ENCODE measurements at places on chromosomes 11 and 22. TPM values are rescaled to one million over a fixed set of nuclear protein-coding genes. Genes with fewer than 3 reads are reported as not detected.

DNA sequence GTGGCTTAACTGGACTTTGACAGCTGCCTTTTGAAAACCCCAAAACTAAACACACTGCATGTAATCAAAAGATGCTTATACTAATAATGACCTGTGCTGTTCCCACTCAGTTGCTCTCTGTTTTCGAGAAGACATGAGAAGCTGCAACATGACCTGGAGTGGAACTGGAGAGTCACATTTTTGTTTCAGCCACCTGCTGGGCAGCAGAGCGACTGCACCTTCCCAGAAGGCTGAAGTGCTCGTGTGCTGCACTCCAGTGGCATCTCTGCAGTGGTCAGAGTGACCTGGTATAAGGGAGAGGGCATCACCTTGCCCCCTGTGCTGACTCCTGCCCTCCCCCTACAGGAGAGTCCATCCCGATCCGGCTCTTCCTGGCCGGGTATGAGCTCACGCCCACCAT lies 8.6 kb downstream of the THYN1 start:
- no peak for DNase-seq

- no peak for DNase-seq
These were observed 32.4 kb upstream of the PDGFB start for GRCh38 chr22:39277142-39277607.

DNA sequence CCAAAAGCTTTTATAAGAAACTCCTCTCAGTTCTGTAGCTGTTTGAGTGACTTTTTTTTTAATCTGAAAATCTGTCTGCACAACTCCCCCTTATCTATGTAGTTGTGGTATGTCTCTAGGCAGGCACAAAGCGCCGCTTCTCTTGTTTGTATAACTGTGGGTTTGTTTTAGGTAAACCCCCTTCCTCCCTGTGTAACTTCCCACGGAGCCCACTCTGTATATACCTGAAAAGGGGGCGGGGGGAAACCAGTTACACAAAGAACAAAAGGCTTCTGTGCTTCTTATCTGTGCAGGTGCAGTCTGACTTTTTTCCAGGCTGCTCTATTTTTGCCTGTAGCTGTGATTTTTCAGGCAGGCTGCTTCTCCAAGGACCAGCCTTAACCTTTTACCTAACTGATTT lies 13.2 kb downstream of the OR10AG1 start:
- DNase-seq = no peak

Gene H19
- total RNA-seq = 0.69 TPM

GRCh38 chr11:91435694-91436395 lies 788.8 kb upstream of the FAT3 start:
- no peak for DNase-seq

Gene RPS3
- 1,693 TPM for total RNA-seq

GRCh38 chr11:17383461-17383860 lies 5.0 kb downstream of the KCNJ11 start:
- no peak for DNase-seq

DNA sequence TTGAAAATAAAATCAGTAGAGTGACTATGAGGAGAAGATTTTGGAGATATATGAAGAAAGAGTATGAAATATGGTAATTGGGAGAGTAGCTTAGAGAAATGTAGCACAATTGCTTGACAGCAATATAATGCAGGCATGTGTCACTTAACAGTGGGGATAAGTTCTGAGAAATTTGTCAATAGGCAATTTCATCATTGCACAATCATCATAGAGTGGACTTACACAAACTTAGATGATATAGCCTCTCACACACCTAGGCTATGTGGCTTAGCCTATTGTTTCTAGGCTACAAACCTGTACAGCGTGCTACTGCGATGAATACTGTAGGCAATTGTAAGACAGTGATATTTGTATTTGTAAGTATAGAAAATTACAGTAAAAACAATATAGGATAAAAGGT lies 573.6 kb downstream of the JRKL start:
- no peak for DNase-seq

Gene NAALADL1
- total RNA-seq = not detected

DNA sequence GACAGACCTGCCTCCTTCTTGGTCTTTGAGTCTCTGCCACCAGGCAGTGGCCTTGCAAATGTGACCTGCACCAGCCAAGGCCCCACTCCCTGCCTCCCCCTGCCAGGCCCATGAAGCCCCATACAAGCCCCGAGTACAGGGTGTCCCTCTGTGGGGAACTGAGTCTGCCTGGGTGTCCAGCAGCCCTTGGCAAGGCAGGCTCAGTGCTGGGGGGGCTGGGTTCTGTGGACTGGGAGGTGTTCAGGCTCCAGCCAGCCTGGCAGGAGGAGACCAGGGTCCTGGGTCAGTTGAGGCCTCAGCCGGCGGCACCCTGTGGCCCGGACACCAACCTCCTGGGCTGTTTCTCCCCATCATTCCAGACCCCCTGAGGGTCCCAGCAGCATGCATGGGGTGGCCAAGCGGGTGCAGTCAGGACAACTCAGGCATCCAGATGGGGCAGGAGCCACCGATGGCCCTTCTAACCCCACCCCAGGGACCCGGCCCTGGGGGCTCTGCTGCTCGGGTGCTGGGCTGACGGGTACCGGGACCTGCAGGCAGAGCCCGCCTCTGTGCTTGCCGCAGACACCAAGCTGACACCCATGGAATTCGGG lies 5.7 kb downstream of the MUC5AC start:
- no peak for DNase-seq

GRCh38 chr11:99197477-99197876 lies 176.7 kb downstream of the CNTN5 start:
- DNase-seq = no peak

GRCh38 chr11:45098929-45099328 lies 47.5 kb upstream of the PRDM11 start:
- DNase-seq = no peak

DNA sequence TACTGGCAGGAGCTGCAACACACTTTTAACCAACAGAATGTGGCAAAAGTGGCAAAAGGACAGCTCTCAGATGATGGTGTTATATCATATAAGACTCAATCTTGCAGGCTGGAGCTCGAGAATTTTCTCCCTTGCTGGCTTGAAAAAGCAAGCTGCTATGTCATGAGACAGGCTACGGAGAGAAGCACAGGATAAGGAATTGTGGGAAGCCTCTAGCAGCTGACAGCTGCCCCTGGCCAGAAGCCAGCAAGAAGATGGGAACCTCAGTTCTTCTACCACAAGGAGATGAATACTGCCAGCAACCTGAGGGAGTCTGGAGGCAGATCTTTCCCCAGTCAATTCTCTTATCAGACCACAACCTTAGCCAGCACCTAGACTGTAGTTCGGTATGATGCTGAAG lies 24.6 kb downstream of the FXYD6 start:
- DNase-seq = no peak

- DNase-seq = no peak
These were observed 82.4 kb downstream of the DGCR2 start for GRCh38 chr22:19039796-19040280.

DNA sequence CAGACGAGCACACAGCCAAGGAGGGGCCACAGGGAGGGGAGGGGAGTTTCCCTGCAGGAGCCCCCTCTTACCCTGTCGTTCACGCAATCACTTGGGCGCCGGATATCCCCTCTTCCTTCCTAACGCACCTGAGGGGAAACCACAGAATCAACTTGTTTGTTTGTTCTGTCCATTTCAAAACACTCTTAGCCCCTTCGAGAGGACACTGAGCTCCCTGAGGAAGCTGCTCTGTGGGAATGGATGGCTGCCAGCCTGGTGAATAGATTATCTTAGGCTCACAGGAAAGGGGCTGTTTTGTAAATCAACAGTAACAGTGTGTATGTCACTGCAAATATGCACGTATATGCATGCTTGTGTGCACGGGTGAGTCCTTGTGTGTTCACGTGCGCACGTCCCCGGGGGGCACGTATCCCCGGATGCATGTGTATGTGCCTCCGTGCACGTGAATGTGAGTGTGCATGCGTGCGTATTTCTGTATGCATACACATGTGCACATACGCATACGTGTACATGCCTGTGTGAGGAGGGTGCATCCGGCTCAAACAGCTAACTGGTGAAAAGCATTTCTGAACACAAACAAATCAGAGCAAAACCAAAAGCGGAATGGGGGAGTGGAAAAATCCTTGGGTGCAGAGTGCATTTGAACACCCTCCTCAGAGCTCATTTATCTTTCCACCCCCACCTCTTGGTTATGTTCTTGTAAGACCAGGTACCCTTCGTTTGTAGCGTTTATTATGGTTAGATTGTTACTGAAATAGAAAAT lies 7.2 kb downstream of the ARSA start:
- no peak for DNase-seq

GRCh38 chr22:48054596-48054995 lies 1292.1 kb downstream of the TBC1D22A start:
- DNase-seq = no peak

- no peak for DNase-seq
These were observed 68.9 kb downstream of the C22orf31 start for GRCh38 chr22:28992565-28993356.

Gene CECR2
- not detected for total RNA-seq

DNA sequence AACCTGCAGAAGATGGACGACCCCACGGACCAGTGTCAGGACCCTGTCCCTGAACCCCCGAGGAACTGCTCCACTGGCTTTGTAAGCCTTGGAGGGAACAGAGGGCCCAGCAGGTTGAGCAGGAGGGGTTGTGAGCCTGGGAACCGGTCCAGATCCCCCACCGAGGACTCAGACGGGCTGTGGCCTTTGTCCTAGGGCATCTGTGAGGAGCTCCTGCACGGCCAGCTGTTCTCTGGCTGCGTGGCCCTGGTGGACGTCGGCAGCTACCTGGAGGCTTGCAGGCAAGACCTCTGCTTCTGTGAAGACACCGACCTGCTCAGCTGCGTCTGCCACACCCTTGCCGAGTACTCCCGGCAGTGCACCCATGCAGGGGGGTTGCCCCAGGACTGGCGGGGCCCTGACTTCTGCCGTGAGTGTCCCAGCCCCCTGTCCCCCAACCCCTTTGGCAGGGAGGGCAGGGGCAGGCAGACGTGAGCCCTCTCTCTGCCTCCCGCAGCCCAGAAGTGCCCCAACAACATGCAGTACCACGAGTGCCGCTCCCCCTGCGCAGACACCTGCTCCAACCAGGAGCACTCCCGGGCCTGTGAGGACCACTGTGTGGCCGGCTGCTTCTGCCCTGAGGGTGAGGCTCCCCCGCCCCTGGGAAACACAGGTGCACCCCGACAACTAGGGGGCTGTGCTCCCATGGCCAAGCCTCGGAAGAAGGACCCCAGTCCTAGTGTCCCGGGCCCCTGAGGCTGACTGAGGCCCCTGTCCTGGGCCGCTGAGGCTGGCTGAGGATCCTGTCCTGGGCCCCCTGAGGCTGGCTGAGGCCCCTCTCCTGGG lies 6.4 kb downstream of the MUC5AC start:
- no peak for DNase-seq

DNA sequence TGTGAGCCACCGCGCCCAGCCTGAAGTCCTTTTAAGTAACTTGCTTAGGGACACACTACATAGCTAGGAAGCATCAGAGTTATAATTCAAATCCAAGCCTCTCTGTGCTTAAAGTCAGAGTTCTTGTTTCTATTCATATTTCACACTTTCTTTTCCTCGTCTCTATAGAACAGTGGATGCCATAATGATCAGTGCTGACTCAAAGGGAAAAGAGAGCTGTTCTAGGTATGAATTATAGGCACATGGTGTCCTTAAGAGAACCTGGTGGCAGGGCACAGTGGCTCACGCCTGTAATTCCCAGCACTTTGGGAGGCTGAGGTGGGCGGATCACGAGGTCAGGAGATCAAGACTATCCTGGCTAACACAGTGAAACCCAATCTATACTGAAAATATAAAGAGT lies 400.2 kb upstream of the DDI1 start:
- no peak for DNase-seq

DNA sequence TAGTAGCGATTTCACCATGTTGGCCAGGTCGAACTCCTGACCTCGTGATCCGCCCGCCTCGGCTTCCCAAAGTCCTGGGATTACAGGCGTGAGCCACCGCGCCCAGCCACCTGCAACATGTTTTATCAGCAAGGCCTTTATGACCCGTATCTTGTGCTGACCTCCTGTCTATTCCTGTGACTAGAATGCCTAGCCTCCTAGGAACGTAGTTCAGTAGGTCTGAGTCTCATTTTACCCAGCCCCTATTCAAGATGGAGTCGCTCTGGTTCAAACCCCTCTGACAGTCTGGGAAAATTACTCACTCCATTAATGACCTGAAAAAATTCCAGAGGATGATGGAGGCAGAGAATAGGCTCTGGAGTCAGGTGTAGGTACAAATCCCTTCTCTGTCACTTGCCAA lies 30.0 kb upstream of the CXCR5 start:
- DNase-seq = no peak

DNA sequence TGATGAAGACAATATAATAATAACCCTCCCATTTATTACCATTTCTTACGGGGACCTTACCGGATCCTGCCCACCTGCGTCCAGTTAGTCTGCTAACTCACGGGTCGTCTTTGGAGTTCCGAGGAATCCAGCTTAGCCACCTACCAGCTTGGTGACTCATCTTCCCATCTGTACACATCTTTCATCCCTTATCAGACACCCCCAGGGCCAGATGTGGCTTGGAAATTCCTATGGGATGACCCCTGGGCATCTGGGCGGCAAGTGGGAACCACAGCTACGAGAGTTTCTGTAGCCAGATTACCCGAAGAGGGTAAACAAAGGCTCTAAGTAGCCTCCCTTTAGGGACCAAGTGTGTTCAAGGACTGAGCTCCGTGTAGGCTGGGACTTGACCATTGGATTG lies 12.8 kb upstream of the PRR5 start:
- peak; percentile 56 for DNase-seq

Gene FXYD6
- 2.1 TPM for total RNA-seq

GRCh38 chr11:68338051-68338780 lies 25.8 kb downstream of the LRP5 start:
- DNase-seq = no peak

Gene MMP27
- total RNA-seq = not detected

GRCh38 chr22:46075764-46076531 lies 74.4 kb upstream of the PPARA start:
- DNase-seq = no peak

DNA sequence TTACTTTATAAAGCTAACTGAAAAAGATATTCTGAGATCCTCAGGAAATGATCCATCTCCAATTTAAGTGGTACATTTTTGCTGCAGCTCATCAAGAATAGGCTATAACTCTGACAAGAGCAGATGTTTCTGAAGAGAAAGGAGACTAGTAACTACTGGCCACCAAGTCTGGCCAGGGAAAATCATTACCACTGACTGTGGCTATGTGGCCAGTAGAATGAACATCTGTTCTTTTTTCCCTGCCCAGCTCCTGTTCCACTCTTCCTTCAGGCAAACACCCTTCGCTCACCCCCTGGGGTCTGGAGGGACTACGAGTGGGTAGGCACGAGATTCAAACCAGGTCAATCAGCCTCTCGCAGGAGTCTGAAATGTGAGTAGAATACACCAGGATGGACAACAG lies 23.9 kb downstream of the TMEM123 start:
- no peak for DNase-seq

Gene FAM227A
- 0.83 TPM for total RNA-seq

- no peak for DNase-seq
These were observed 26.1 kb downstream of the MRTFA start for GRCh38 chr22:40610329-40610850.

DNA sequence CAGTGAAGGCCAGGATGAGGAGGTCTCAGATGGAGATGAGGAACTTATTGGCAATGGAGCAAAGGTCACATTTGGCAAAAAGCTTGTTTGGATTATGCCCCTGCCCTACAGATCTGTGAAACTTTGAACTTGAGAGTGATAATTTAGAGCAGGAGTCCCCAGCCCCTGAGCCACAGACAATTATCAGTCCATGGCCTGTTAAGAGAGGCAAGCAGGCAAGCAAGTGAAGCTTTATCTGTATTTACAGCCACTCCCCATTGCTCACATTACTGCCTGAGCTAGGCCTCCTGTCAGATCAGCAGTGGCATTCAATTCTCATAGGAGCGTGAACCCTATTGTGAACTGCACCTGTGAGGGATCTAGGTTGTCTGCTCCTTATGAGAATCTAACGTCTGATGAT lies 1076.9 kb upstream of the TENM4 start:
- DNase-seq = no peak

Gene INS
- total RNA-seq = not detected

All from A172 (cell line).